ENCODE measurements at places on chromosomes 3 and 15.

- no peak for DNase-seq
Observed at GRCh38 chr3:16284633-16285032, 19.6 kb downstream of the OXNAD1 start.

GRCh38 chr3:184873141-184873540, 61.2 kb downstream of the VPS8 start:
- no peak for DNase-seq

GRCh38 chr3:150874666-150875219, 30.5 kb downstream of the MINDY4B start:
- DNase-seq: no peak

GRCh38 chr15:83970295-83970890, 265.2 kb upstream of the GOLGA6L4 start:
- DNase-seq: peak; percentile 4

DNA sequence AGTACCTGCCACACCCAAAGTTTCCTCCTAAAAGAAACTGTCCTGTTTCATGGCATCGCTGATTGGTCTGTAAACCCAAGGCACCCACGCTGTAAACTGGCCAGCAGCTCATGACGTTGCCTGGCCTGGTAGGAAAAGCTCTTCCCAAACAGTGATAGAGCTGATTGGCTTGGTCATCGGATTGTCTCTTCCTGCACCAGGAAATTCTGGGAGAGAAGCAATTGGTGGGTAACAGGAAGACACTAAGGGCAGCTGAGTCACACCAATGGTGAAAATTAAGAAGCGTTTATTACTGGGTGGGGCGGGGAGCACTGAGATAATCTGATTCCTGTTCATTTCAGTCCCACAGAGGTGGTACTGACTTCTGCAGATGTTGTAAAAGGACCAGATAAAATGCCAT, 31.0 kb downstream of the KLHL6 start:
- DNase-seq: no peak

- peak; percentile 33 for DNase-seq
Observed at GRCh38 chr3:142022381-142022780, 127.0 kb downstream of the TFDP2 start.

GRCh38 chr3:195403841-195404408, 38.9 kb downstream of the ACAP2 start:
- peak; percentile 17 for DNase-seq

DNA sequence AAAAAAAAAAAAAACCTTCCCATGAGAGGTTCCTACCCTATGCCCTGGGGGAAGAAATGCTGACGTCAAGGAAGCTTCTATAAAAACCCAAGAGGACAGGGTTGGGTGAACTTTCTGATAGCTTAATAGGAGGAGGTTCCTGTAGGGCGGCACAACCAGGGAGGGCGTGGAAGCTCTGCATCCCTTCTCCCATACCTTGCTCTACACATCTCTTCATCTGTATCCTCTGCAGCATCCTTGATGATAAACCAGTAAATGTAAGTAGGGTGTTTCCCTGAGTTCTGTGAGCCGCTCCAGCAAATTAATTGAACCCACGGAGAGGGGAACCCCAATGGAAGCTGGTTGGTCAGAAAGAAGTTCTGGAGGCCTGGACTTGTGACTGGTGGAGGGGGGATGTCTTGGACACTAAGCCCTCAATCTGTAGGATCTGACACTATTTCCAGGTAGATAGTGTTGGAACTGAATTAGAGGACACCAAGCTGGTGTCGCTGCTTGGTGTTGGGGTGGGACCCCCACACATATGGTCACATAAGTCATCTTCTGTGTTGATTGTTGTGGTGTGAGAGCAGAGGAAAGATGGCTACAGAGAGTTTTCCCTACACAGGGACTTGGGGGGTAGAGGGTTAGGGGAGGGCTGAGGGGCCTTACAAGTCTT, 91.5 kb downstream of the ST6GAL1 start:
- no peak for DNase-seq

- DNase-seq: no peak
Observed at GRCh38 chr3:100386437-100387074, 14.3 kb downstream of the TOMM70 start.

DNA sequence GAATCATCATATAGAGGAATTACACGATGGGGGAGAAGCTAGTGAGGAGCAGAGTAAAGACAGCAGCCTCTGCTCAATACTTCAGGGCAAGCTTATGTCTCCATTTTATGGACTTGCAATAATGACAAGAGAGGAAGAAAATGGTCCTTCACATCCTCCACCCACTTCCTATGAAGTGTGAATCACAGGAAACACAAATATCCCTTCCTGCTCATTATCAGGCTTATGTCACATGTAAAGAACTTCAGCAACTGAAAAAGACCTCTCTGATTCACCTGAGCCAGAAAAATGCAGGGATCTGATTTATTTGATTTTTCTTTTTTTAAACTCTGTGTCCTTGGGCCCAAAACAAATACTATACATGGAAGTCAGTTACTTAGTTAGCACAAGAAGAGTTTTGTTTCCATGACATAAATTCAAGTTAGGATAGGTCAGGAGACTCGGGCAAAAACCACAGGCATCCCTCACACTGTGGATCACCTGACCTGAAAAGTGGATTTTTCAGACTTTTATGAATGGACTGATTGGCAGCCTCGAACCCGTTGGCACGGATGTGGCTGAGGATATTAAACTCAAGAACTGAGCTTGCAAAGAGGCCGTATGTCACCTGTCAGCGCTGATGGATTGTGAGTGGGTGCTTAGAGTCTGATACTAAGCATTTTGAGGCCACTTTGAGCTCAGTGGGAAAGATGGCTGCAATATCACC, 620.8 kb upstream of the MDFIC2 start:
- no peak for DNase-seq

GRCh38 chr15:85872125-85872524, 77.4 kb upstream of the KLHL25 start:
- peak; percentile 14 for DNase-seq

DNA sequence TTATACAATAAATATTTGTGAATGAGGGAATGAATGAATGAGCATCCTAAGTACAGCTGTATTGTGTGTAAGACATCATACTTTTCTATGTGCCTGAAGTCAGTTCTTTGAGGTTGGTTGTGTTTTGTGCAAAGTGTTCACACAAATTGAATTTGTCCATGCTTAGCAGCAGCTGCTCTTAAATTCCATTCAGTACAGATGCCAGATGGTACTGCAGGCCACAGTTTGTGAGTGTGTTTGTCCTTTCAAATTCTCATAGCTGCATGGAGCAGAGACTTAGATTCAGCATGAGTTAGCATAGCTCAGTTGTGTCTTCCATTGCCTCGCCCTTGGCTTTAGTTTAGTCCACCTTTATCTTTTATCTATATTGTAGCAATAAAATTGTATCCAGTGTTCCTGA, 3.8 kb upstream of the ZNF385D start:
- DNase-seq: no peak

- peak; percentile 87 for DNase-seq
Observed at GRCh38 chr3:55333923-55334322, 153.2 kb downstream of the WNT5A start.

GRCh38 chr15:94683902-94684301, 452.5 kb downstream of the MCTP2 start:
- DNase-seq: no peak

DNA sequence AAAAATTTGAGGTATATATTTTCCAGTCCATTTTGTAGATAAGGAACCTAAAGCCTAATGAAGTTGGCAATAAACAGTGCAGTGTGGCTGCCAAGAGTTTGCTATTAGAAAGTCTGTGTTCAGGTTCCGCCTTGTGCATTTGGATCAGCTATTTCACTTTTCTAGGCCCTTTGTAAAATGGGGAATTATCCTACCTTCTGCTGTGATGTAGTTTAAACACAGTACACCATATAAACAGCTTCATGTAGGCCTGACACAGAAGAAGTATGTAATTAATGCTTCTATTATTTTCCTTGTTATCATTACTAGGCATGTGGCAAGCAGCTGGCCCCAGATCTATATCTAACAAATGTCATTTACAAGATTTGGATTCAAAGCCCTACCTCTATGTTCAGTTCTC, 456.3 kb downstream of the GABRG3 start:
- DNase-seq: no peak

- no peak for DNase-seq
Observed at GRCh38 chr15:33148129-33148751, 46.3 kb downstream of the FMN1 start.

GRCh38 chr3:127799476-127800222, 22.7 kb downstream of the MGLL start:
- peak; percentile 96 for DNase-seq

DNA sequence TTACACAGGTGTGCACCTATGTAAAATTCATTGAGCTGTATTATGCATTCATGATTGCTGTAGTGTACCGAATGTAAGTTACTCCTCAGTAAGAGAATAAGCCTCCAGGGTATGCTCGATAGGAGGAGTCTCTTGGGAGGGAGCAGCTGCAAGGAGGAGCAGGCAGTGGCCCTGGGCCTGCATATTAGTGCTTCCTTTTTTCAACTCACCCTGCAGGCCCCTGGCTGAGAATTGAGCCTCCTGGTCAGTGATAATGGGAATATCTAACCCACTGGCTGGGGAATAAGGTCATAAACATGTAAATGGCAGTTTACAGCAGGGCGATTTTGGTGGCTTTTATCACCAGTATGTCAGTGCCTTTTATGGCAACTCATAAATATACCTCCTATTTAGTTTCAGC, 21.7 kb upstream of the SFMBT1 start:
- DNase-seq: no peak

- DNase-seq: no peak
Observed at GRCh38 chr15:41573396-41573795, 14.4 kb downstream of the TYRO3 start.

DNA sequence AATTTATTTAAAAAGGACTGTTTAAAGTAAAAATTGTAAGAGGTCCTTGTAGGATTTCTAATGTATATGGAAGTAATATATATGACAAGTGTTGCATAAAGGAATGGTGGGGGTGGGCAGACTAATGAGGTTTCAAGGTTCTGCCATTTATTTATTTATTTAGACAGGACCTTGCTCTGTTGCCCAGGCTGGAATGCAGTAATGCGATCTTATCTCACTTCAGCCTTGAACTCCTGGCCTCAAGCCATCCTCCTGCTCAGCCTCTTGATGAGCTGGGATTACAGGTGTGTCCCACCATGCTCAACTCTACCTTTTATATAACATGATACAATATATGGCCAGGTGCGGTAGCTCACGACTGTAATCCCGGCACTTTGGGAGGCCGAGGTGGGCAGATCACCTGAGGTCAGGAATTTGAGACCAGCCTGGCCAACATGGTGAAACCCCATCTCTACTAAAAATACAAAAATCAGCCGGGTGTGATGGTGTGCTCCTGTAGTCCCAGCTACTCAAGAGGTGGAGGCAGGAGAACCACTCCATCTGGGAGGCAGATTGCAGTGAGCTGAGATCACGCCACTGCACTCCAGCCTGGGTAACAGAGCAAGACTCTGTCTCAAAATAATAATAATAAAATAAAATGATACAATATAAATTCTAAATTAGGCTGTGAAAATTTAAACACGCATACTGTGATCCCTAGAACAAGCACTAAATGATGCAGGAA, 33.8 kb upstream of the IGF2BP2 start:
- no peak for DNase-seq

- DNase-seq: peak; percentile 10
Observed at GRCh38 chr3:117011687-117012250, 302.2 kb downstream of the TUSC7 start.

DNA sequence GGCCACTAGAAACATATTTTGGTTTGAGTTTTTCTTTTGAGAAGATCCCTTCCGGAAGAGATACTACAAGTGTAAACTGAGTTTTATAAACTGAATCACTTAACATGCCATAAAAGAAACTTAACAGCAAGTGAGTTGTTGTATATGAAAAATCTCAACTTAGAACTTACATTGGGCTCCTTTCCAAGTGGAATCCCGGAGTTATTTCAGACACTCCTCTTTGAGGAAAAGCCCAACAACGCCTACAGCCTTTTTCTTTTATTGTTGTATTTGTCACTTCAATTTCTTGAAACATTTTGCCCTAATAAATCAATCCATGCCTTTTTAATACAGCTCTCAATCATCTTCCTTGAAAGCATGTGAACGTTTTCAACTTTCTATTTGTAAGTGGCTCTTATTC, 137.3 kb downstream of the FEZF2 start:
- no peak for DNase-seq

- DNase-seq: no peak
Observed at GRCh38 chr15:65724464-65725215, 67.5 kb downstream of the DENND4A start.

GRCh38 chr15:77027111-77027696, 32.3 kb downstream of the PSTPIP1 start:
- DNase-seq: no peak

- DNase-seq: peak; percentile 8
Observed at GRCh38 chr3:56884387-56884786, 82.6 kb upstream of the ARHGEF3 start.

Measured in fibroblast of skin of abdomen (primary cell).